Kasumi-1 (cell line): ENCODE measurements at places on chromosomes 5 and 9.

- DNase-seq = no peak
Observed at GRCh38 chr5:1747079-1747802, 52.4 kb downstream of the MRPL36 start.

- DNase-seq = no peak
Observed at GRCh38 chr5:140003519-140003918, 39.6 kb downstream of the NRG2 start.

GRCh38 chr5:95151694-95152093 is 133.2 kb downstream of the MCTP1 start:
- no peak for DNase-seq

GRCh38 chr5:11504065-11504885 is 400.0 kb downstream of the CTNND2 start:
- DNase-seq = no peak

GRCh38 chr9:124137009-124137943 is 120.5 kb upstream of the NEK6 start:
- DNase-seq = no peak

DNA sequence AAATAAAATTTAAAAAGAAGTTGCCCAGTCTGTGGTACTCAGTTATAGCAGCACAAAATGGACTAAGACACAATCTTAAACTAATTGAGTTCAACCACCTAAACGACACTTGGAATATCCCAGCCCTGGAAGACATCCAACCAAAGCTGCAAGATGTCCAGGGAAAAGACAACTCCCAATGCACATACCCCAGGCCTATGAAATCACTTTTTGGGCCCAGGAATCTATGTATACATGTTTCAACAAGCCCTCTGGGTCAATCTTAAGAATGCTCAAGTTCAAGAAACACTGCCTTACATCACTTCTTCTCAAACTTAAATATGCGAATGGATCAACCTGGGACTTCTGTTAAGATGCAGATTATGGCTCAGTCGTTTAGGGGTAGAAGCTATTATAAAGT is 148.6 kb downstream of the ELAVL2 start:
- no peak for DNase-seq

GRCh38 chr5:178153530-178154340 is at the start of gene NHP2:
NHP2 (minus strand) TSS chr5:178153885; CDS start chr5:178153817, 68 bp downstream.
- DNase-seq = peak; percentile 99
